Subcutaneous adipose tissue (tissue), 4 donors: ENCODE measurements at places on chromosomes 1 and 21. TPM values are rescaled to one million over a fixed set of nuclear protein-coding genes. Genes with fewer than 3 reads are reported as not detected.

The RHD gene
- total RNA-seq: not detected

The PCP4 gene
- total RNA-seq: not detected

The OLFML3 gene
- total RNA-seq: 47.4 TPM

The OR2T29 gene
- total RNA-seq: not detected

The AADACL4 gene
- total RNA-seq: not detected

The SPRR2E gene
- total RNA-seq: not detected

The UBXN11 gene
- 17.3 TPM for total RNA-seq

The LY9 gene
- 3.8 TPM for total RNA-seq

The MFAP2 gene
- 10.1 TPM for total RNA-seq

The LDLRAD1 gene
- total RNA-seq: not detected

The ZNF697 gene
- total RNA-seq: 12.7 TPM

The PGLYRP3 gene
- total RNA-seq: not detected

The BEST4 gene
- 0.75 TPM for total RNA-seq

The KIF2C gene
- total RNA-seq: 1.7 TPM

The VWA5B1 gene
- not detected for total RNA-seq

The TMOD4 gene
- not detected for total RNA-seq

The SYCP1 gene
- 0.44 TPM for total RNA-seq

The FCGR2B gene
- total RNA-seq: 35.0 TPM

The MIXL1 gene
- total RNA-seq: not detected

The PLA2G2F gene
- total RNA-seq: not detected

The DMBX1 gene
- total RNA-seq: not detected

The GBP6 gene
- not detected for total RNA-seq

The PDZK1 gene
- total RNA-seq: not detected

The CORT gene
- not detected for total RNA-seq

The PLA2G2A gene
- total RNA-seq: 1,021 TPM

The CFAP74 gene
- total RNA-seq: not detected

The TRIM46 gene
- total RNA-seq: 0.51 TPM

The UBASH3A gene
- 0.38 TPM for total RNA-seq

The FNDC10 gene
- total RNA-seq: not detected

The EPS15 gene
- 135 TPM for total RNA-seq

The CHI3L1 gene
- 625 TPM for total RNA-seq

The S100A1 gene
- total RNA-seq: 132 TPM

The CA14 gene
- total RNA-seq: not detected

The FLG2 gene
- total RNA-seq: under 0.01 TPM

The LPGAT1 gene
- total RNA-seq: 81.2 TPM

The RBBP5 gene
- 15.2 TPM for total RNA-seq

The OR2T11 gene
- total RNA-seq: not detected

The COL6A1 gene
- total RNA-seq: 563 TPM

The NUF2 gene
- 1.1 TPM for total RNA-seq

The NBPF12 gene
- total RNA-seq: 21.2 TPM

The POLR3GL gene
- 30.9 TPM for total RNA-seq

The GSTM5 gene
- 3.6 TPM for total RNA-seq

The C8B gene
- total RNA-seq: not detected

The WDR26 gene
- total RNA-seq: 143 TPM

The PEAR1 gene
- 7.2 TPM for total RNA-seq

The C1orf141 gene
- total RNA-seq: 0.34 TPM

The PTGFR gene
- total RNA-seq: 7.5 TPM

The LORICRIN gene
- not detected for total RNA-seq

The ENAH gene
- 28.4 TPM for total RNA-seq

The OR2M3 gene
- total RNA-seq: not detected

The DIRAS3 gene
- total RNA-seq: 0.49 TPM

The S100A9 gene
- total RNA-seq: 139 TPM

The GJA5 gene
- total RNA-seq: 14.3 TPM

The CFAP57 gene
- not detected for total RNA-seq

The TNFRSF1B gene
- total RNA-seq: 77.7 TPM

The CEP170 gene
- 136 TPM for total RNA-seq
